ENCODE measurements at places on chromosomes 4 and X.
A peak's percentile ranks its signal among the peaks of the same experiment; 100 is the strongest.

GRCh38 chr4:7985072-7985471 is 45.4 kb upstream of the AFAP1 start:
- DNase-seq, result no peak

- DNase-seq, result no peak
These were observed 27.0 kb upstream of the LNX1 start for GRCh38 chr4:53618321-53618720.

DNA sequence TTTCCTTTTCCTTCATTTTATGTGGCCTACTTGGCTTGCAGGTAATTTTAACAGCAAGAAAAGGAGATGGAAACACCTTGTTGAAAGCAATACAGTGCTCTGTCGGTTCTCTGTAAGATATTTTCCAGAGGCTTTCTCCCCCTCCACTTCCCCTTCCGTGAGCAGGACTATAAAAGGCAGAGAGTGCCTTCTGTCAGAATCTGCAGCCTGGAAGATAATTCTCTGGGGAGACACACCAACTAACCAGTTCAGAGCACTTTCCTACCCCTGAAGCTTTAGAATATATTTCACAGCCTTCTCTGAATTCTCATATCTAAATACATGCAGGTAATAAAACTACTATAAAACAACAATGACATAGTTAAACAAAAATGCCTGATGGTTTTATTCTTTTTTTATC is 141.1 kb downstream of the IDS start:
- no peak for DNase-seq

DNA sequence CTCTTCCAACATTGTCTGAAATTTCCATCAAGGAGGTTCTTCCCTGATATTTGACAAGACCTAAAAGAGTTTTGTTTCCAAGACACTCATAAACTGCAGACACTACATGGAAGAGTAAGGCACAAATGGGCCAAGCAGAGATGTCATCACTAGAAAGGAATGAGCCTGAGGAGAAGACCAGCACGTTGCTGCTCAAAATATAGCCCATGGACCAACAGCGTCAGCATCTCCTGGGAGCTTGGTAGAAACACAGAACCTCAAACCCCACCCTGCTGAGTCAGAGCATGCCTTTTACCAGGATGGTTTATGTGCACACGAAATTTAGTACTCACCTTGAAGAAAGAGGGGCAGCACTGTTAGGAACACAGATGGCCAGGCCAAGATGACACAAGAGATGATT is 128.7 kb upstream of the MID1 start:
- DNase-seq, result no peak

GRCh38 chrX:3167771-3168170 is 126.5 kb downstream of the ARSF start:
- DNase-seq, result no peak

DNA sequence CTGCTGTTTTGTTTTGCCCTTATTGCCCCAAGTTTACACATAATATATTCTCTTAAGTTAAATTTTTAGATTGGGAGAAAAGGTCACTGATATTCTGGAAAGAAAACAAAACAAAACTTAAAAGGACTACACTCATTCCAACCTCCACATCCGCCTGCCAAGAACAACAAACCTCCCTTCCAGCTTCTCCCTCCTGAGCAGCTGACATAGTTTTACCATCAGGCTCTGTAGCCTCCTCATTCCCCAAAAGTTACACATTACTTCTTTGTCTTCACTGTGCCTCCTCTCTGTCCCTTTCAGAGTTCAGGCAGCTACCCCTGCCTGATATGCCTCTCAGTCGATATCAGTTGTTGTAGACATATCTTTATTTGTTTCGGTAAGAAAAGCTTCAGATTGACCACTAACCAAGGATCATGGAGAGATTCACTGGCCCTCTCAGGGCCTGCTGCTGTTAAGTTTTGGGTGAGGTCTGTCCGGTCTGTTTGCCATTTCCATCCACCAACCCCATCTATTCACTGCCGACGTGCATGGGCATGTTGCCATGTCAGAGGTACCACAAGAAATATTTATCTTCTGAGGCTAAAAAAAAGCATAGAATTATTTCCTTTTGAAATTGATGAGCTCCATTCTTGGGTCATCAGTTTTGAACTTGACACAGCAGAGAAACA is 164.1 kb downstream of the GASK1B start:
- no peak for DNase-seq

- DNase-seq, result peak; percentile 3
These were observed 37.7 kb upstream of the SLC16A2 start for GRCh38 chrX:74383611-74384010.

- no peak for DNase-seq
These were observed 179.6 kb upstream of the SPRY1 start for GRCh38 chr4:123216946-123217345.

GRCh38 chrX:150155436-150156035 is 207.6 kb upstream of the MAMLD1 start:
- no peak for DNase-seq

DNA sequence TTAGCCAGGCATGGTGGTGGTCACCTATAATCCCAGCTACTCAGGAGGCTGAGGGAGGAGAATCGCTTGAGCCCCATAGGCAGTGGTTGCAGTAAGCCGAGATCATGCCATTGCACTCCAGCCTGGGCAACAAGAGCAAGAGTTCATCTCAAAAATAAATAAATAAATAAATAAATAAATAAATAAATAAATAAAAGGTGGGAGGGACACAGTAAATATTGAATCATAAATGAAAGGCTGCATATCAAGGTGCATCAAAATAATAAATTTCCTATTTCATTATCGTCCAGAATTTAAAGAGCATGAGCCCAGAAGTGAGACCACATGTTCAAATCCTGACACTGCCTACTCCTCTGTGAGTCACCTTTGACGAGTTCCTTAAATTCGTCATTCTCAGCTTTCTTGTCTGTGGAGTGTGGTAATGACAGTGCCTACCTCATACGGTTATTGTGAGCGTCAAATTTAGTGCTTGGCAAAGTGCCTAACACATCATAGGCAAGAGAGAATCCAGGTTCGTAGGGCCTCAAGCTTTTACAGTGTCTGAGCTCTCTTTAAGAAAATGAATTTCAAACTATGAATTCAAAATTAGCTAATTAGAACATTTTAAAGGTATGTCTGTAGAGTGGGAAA is 49.9 kb downstream of the IL15 start:
- no peak for DNase-seq

DNA sequence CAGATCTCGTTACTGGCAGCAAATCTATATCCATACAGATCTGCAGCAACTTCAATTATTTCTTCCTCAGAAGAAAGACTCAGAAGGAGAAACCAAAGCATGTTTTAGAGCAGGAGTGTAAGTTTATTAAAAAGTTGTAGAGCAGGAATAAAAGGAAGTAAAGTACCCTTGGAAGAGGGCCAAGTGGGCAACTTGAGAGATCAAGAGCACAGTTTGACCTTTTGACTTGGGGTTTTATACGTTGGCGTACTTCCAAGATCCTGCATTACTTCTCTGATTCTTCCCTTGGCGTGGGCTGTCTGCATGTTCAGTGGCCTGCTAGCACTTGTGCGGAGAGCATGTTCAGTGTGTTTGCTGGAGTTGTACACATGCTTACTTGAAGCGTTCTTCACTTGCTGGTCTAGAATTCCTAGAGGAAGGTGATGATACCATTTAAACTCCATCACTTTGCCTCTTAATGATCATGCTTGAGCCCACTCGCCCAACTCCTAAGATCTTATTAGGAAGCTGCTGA is 1114.7 kb upstream of the PABPC4L start:
- no peak for DNase-seq

- DNase-seq, result no peak
These were observed 139.5 kb downstream of the UCHL1 start for GRCh38 chr4:41396214-41396613.

- DNase-seq, result no peak
These were observed 15.3 kb downstream of the ATP7A start for GRCh38 chrX:77925764-77926163.

DNA sequence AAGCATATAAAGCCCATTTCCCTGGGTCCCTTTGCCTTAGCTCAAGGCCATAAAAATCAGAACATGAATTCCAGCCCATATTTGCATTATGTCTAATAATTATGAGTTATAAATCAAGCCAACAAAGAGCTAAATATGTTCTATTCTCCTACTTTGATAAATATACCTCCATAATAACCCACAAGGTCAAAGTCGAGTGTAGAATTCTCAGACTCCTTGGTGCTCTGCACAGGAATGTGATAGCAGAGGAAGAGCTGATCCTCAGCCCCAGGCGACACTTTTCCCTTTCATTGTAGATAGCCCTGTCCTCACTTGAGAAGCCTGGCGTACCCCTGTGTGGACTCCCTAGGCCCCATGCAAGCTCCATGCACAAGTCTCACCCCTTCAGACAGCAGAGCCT is 85.6 kb downstream of the CASP3 start:
- no peak for DNase-seq

- no peak for DNase-seq
These were observed 23.7 kb downstream of the TBL1X start for GRCh38 chrX:9488586-9488985.

GRCh38 chrX:107290019-107290418 is 83.6 kb downstream of the DNAAF6 start:
- DNase-seq, result no peak

DNA sequence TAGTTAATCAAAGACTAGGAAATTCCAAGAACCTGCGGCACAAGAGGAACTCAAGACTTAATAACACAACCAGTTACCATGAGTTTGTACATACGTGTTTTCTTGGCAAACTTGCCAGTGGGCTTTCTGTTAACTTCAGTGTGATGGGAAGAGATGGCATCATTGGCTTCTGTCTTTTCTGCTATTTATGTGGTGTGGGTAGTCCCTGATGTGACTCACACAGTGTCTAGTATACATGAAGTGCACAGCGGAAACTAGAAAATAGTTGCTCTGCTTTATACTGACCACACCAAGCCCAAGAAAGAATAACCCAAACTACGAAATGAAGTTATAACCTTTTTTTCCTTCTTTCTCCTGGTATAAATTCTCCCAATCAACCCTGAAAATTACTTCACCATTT is 24.5 kb downstream of the DAPP1 start:
- DNase-seq, result no peak

DNA sequence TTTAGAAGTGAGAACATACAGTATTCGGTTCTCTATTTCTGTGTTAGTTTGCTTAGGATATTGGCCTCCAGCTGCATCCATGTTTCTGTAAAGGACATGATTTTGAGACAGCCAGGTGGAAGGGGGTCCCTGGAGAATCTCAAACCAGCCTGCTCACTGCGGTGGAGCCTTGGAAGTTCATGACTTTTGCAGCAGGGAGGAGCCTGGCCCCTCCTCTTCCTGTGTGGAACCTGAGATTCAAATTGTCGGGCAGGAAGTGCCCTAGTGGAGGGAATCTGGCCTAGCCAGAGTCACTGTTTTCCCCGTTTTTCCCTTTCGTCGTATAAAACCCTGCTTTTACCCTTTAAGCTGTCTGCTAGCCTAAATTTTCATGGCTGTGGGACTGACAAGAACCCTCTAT is 762.6 kb downstream of the PCDH18 start:
- DNase-seq, result no peak

DNA sequence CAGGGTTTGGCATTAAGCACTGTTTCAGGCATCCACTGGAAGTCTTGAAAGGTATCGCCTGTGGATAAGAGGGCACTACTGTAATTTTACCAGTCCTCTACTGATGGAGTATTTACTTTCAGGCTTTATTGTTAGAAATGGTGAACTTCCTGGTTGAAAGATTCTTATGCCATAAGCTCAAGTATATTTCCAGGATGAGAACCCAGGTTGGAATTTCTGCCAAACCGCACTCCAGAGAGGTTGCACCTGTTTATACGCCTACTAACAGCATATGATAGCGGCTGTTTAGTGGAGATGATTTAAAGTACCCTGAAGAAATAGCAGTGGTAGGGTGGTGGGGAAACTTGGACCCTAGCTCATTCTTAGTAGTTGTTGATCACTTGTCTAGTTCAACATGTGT is 9.9 kb downstream of the FNIP2 start:
- DNase-seq, result no peak

DNA sequence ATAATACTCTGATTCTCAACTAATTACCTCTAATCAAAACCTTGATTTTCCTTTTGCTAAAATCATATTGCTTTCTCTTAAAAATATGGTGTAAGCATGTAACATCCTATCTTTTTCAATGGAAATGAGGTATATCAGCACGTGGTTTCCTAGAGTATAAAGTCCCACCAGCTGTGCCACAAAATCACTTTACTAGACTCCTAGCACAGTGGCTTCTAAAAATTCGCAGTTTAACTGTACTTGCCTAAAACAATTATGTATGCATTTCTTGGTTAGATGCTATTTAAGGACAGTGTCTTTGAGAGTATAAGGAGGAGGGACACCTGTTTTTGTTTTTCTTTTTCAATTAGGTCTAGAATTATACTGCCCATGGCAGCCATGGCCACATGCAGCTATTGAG is 62.8 kb downstream of the GK start:
- no peak for DNase-seq

- peak; percentile 65 for DNase-seq
These were observed 22.6 kb upstream of the RBBP7 start for GRCh38 chrX:16892504-16893362.

DNA sequence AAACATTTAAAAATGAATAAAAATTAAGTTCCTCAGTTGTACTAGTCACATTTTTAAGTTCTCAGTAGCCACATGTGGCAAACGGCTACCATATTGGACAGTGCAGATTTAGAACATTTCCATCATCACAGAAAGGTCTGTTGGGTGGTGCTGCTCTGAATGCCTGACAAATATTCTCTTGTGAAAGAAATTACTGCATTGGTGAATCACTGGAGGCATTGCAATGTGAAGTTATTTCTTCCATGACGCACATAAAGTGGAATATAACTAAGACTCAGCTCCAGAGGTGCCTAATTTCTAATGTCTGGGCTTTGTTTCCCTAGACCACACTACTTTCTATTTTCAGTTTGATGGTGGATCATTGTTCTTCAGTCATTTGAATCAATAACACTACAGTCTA is 44.9 kb downstream of the CLNK start:
- no peak for DNase-seq

GRCh38 chr4:41548305-41548880 is 10.4 kb downstream of the LIMCH1 start:
- no peak for DNase-seq

DNA sequence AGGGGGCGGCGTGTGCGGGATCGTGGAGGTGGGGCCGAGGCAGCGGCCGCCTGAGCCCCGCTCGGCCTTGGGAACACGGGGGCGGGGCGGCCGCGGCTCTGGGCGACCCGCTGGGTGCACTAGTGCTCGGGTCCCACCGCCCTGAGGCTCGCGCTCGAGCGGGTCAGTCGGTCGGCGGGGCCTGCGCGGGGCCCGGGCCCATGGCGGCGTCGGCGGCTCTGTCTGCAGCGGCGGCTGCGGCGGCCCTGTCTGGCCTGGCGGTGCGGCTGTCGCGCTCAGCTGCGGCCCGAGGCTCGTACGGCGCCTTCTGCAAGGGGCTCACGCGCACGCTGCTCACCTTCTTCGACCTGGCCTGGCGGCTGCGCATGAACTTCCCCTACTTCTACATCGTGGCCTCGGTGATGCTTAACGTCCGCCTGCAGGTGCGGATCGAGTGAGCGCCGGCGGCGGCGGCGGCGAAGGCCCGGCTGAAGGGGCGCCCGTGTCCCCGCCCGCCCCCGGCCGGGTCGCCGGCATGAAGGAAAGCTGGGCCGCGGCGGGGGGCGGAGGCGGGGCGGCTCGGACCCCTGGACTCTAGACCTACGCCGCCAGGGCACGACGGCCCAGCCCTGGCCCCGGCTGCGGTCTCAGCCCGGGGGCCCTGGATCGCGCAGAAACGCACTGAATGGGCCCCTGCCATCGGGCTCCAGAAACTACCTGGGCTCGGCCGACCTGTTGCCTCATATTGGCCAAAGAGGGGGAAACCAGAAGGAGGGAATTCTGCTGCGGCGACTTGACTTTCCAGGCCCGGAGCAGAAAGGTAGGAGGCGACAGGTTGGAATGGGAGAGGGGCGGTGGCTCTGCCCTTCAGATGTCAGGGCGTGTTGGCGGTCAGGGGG is at the start of gene SMIM10L2A:
TSS of gene SMIM10L2A (plus strand) at position 13 of the 878 bp plus-strand sequence. CDS start at position 201, 188 bp downstream.
- no peak for DNase-seq

Data from stimulated activated CD4-positive, alpha-beta T cell treated with anti-CD3 and anti-CD28 coated beads, Interleukin-4, amount 100 ng/mL, for 24 hours (primary cell).